Activated CD4-positive, alpha-beta T cell treated with anti-CD3 and anti-CD28 coated beads, Interleukin-2, amount 10 ng/mL, durations not matched to agents 24 days and 14 days (primary cell): ENCODE measurements at places on chromosomes 6 and 20.

DNA sequence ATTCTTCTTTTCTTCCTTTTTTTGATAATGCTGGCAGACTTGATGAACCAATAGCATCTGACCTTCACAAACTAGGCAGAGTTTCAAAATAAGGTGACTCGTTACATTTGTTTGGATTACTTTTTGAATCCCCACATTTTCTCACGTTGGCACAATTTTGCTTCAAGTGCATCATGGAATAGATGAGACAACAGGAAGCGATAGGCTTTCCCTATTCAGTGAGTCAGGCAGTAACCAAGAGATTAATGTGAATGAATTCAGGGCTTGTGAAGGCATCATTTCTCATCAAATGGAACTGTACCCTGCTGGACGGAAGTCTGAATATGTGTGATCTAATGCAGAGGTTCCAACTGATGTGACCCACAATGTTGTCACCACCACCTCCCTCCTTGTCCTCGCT, 10.7 kb downstream of the RFPL4B start:
- no peak for DNase-seq

DNA sequence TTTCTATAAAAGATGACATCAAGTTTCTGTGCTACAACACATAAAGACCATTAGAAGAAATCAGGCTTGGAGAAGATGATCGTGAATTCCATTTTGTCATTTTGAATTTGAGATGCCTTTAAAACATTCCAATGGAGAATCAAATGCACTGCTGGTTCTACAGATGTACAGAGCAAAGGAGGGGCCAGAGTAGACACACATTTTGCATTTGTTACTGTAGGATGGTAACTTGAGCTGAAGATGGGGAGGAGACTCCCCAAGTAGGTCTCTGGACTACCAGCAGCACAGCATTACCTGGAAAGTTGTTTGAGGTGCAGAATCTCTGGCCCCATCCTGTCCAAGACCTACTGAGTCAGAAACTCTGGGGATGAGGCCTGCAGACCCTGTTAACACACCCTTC, 121.6 kb upstream of the RALGAPA2 start:
- no peak for DNase-seq

- DNase-seq = no peak
These were observed 233.3 kb upstream of the RUNX2 start for GRCh38 chr6:45094831-45095230.

- DNase-seq = no peak
These were observed 150.7 kb downstream of the TBC1D7 start for GRCh38 chr6:13177664-13178063.

DNA sequence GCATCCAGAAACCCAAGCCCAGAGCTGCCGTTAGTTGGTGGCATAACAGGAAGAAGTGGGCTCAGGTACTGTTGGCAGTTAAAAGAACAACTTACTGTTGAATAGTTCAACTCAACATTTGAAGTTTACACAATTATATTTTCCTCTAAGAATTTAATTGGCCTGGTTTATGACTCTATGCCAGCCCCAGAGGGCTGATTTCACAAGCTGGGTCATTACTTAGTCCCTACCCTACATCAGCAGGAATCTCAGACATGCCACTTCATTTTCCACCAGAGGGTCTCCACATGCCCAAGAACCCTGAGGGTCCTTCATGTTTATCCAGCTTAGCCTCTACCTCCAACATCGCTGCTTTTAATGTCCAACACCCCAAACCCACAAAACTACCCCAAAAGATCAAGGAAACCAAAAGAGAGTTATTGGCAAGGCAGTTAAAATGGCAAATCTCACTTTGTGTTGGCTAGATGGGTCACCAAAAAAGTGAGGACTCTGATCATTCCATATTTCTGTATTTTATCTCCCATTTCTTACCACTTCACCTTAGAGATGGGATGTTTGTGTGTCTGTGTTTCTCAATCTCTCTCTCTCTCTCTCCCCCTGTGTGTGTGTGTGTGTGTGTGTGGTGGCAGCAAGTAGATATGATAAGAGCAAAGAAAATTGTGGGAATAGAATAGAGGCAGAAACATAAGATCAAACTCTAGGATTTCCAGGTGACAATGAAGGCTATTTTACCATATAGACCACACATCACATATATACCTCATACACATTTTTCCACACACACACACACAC, 112.5 kb upstream of the TBX18 start:
- DNase-seq = no peak

- no peak for DNase-seq
These were observed 35.9 kb upstream of the TBC1D22B start for GRCh38 chr6:37221585-37222124.

DNA sequence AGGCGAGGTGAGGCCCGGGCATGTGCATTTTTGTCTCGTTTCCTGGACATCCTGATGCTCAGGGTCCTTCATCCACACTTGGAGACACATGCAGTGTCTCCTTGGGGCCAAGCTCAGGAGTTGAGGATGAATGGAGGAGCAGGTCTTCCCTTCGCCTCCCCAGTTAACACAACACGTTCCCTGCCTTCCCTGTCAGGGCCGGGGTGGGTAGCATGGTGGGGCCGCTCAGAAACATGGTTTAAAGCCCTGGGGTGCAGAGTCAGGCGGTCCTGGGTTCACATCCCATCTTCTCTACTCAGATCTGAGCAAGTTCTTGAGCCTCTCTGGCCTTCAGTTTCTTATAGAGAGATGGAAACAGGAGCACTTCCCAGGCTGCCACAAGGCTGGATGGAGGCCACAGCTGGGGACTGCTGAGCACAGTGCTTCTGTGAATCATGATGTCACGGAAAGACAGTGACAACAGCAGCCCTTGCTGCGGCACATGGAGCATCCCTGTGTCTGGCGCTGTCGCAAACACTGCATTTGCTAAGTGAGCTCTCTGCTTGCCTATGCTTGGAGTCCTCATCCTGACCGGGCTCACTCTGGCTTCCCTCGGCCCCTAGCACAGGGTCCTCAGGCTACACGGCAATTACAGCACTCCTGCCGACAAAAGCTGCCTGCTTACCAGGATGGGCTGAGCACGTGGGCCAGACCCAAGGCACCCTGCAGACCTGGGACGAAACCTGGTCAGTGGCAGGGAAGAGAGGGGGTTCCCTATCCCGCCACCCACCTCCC, 45.6 kb upstream of the STX16 start:
- no peak for DNase-seq

GRCh38 chr6:30042476-30042875, 18.6 kb upstream of the POLR1H start:
- DNase-seq = no peak

DNA sequence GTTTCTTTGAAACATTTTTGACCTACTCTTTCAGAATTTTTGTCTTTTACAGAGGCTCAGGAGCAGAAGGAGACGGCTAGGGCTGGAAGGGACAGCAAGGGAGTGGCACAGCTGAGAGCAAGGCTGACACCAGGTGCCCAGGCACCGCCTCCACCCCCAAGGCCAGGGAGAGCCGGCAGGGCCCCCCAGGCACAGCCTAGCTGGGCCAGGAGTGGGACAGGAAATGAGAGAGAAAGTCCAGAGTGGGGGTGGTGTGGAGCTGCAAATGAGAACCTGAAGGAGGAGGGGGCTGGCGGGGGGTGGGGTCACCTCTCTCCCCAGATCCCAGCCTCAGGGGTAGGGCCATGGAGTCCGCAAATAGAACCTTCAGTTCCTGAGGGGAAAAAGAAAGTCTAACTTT, 236.7 kb downstream of the CDC5L start:
- no peak for DNase-seq

DNA sequence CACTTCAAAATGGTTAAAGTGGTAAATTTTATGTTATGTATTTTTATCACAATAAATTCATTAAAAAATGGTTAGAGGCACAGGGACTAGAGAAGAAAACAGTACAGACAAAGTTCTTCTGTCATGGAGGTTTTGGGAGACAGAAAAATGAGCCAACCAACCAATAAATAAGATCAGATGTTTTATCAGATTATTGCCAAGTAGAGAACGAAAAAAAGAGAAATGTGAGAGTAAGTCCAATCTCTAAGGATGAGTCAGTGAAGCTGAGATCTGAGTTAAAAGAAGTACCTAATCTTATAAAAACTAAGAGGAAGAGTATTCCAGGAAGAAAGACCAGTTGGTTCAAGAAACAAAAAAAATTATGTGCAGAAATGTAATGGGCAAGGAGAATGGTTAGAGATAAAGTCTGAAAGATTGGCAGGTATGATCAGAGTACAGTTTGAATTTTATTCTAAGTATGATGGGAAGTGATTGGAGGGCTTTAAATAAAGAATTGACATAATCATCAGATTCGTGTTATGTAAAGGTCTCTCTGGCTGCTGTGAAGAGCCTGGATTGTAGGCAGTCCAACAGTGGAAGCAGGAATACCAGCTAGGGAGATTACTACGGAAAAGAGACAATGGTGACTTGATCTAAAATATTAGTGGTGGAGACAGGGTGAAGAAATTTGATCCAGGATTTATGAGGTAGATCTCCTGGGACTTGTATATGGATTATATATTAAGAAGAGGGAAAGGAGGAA, 79.6 kb downstream of the RCAN2 start:
- no peak for DNase-seq
